NCI-H1048 (cell line): ENCODE measurements at places on chromosomes 5 and 9.

- DNase-seq: no peak
Measured at GRCh38 chr9:113219969-113220368, 1.1 kb downstream of the FKBP15 start.

DNA sequence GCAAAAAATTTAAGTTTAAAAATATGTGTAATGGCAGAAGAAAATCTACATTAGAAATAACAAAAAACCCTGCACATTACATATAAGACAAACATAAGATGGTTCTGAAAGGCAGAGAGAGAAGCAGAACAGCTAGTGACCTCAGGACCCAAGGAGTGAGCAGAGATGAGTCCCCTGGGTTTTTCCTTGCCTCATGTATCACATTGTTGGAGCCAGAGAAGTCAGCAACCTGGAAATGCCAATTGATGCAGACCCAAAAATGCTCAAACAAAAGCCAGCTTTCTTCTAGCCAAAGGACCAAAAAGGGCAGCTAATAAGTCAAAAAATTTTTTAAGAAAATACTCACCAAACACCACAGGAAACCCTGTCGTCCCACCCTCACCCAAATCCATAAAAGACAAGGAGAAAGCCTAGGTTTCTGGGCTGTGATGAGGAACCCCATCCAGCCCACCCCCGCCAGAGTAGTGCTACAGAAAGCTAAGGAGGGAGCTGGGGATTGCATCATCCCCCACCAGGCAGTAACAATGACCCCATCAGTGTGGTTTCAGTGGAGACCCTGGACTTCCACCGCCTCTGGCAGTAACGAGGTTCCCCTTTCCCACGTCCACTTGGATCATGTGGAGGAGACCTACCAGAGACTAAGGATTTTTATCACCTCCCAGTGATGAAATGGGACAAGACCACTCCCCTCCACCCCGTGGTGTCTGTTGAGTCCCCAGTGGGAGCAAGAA, 17.6 kb downstream of the DENND1A start:
- DNase-seq: no peak

DNA sequence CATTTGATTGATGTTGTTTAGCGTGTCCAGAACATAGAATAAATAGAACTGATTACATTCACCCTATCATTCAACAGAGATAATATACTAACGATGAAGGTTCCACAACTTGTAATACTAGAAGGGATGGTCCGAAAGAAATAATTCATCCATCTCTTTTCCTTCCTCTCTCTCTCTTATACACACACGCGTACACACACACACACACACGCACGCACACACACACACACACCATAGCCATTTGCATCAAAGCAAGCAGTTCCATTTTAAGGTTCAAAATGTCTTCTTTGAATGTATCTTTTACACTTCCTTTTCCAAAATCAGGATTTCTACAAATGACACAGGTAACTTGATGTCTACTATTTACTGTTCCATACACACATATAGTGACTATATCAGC, 887 bp downstream of the GDA start:
- no peak for DNase-seq

- no peak for DNase-seq
Measured at GRCh38 chr5:80181618-80182211, 74.1 kb downstream of the SERINC5 start.

GRCh38 chr5:36537724-36538123, 68.7 kb upstream of the SLC1A3 start:
- no peak for DNase-seq

DNA sequence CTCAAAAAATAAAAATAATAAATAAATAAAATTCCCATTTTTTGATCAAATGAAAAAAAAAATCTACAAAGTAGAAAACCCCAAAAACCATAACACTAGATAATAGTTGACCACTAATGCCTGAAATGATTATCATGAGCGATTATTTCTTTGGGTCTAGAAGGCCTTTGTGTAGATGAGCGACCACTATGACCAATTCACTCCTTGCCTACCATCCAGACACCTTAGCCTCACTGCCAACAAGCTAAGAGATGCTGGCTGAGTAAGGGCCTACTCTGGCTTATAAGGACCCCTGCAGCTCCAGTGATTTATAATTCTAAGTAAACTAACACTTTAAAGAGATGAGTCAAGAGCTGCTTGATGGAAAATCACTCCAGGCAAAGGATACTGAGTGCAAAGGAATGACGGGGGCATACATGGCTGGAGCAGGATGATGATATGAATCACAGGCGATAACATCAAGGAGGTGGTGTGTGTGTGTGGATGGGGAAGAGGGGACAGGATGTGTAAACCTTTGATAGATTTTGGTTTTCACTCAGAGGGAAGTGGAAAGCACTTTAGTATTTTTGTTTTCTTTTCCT, 4.8 kb upstream of the F2RL1 start:
- DNase-seq: no peak

- no peak for DNase-seq
Measured at GRCh38 chr9:97327562-97327961, 20.1 kb downstream of the CCDC180 start.

DNA sequence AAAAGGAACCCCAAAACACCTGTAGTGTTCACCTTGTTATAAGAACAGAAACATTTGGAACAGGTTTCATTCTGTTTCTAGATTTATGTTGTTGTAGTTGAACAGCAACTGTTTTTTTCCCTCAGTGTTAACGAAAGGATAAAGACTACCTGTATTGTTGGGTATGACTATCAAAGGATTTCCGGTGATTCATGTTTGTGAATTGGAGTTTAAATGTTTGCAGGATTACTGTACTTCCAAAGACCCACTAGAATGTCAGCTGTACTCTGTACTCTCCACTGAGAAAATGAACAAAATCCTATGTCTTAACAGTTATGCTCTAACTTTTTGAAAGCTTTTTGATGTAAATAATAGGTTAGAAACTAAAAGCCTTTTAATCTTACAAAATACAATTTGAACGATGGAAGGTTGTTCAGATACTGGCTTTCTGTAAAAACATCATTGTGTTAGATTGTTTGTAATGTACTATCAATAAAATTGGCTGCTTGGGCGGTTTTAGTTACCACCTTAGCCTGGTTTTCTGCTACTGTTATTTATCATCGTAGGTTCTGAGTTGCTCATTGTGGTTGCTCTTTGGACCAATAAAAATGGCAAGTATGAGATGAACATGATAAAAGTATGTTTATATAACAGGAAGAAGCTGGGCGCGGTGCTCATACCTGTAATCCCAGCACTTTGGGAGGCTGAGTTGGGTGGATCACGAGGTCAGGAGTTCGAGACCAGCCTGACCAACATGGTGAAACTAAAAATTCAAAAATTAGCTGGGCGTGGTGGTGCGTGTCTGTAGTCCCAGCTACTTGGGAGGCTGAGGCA, 44.1 kb downstream of the DCP2 start:
- DNase-seq: no peak

DNA sequence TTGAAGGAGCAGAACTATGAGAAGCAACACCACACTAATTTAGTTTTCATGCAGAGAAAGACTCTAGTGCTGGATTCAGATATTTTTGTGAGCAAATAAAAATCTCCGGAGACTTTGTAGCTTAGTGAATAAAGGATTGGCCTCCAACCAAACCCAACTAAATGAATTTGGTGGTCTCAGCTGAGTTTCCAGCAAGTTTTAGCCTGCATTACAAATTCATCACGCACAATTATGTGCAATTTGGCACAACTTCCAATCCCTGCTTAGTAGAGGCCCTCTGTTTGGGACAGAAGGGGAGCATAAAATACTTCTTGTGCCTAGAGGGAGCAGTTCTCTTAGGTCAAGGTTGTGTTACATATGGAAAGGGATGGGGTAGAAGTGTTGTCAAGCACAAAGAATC, 112.3 kb upstream of the ADAMTSL1 start:
- no peak for DNase-seq

DNA sequence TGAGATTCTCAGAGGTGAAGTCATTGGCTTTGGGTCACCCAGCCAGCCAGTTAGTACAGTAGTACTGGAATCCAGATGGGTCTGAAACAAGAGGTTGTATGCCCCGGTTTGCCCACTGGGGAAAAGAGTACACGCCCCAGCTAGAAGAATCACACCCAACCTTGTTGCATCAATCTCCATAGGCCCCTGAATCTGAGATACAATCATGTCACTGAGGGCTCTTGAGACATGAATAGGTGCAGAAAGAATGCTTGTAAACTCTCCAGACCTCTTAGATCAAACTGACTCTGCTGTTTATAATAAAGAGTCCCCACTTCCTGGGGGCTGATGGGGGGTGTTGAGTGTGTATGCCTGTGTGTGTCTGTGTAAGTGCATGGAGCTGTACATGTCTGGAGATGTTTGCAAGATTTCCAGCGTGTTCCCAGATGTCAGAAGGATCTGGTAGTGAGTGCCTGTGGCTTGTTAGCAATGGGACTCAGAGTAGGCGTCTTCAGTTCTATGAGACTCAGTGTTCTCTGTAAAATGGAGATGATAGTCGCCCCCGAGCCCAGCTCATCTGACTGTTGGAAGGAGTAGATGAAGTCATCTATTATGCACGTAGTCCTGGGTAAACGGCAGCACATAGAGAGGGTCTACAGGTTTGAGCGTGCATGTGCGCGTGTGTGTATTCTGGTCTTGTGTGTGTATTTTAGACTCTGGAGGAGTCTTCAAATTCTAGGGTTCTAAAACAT, 48.2 kb downstream of the COL27A1 start:
- DNase-seq: no peak

DNA sequence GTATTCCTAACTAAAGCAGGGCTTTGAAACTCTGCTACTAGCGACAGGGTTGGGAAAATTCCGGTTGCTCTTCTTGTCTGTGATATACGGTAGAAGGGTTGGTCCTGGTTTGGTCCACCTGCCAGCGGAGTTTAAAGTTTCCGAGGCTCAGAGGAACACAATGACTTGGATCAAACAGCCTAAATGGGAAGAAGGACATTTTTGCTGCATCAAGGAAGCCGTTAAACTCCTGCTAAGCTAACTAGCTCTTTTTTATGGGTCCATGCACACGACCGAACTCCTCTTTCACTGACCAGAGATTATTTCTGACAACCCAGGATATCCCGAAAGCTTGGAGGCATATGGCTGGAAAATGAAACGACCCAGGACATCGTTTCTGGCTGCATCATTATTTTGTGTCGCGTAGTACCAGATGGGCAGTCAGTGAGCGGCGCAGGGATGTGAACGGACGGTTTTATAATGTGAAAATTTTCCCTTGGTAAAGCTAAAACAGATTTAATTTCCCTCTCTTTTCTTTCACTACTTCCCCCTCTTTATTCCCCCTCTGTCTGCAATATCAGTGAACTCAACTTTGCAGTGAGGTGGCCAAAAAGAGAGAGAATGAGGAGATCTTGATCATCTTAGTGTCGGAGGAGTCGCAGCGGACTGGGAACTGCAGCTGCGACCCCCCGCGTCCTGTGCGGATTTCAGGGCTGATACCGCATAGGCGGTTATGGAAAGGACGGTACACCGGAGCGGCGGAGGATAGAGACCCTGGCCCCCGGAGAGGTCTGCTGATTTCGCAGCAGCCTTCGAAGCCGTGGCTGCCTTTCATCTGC, at the start of gene LURAP1L:
Gene LURAP1L, plus strand, starts transcription at position 160 of the 818 bp plus-strand sequence. CDS start 696 bp downstream, outside the sequence.
- DNase-seq: no peak

- DNase-seq: no peak
Measured at GRCh38 chr5:88940713-88941112, 57.7 kb upstream of the MEF2C start.

- no peak for DNase-seq
Measured at GRCh38 chr9:28056006-28056405, 482.7 kb upstream of the C9orf72 start.

- no peak for DNase-seq
Measured at GRCh38 chr5:61805101-61805500, 473.0 kb downstream of the ZSWIM6 start.
